ENCODE measurements at places on chromosomes 11 and 22.

GRCh38 chr22:49499433-49500075 is 328.1 kb downstream of the BRD1 start:
- DNase-seq, result no peak

DNA sequence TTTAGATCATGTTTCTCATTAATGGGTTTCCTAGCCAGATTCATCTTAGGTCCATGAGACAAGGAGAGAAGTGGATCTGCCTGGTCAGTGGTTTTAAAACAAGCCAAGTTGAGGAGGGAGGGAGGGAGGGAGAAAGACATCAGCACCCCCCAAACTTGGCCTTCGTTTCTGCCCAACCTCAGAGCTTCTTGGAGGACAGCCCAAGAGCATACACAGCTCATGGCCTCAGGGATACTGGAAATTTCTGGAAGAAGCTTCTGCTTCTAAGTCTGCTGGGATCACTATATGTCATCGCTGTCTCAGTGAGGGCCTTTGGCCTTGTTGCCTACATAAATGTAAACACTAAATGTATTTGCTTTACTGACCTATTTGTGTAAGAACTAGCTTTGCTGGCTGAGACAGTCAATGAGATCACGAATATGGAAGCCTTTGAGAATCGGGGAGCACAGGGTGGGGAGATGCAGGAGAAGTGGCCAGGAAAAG is 375.1 kb downstream of the BUD13 start:
- DNase-seq, result no peak

GRCh38 chr11:33624083-33624482 is 76.5 kb downstream of the C11orf91 start:
- peak; percentile 13 for DNase-seq

GRCh38 chr11:10498022-10498400 is 42.9 kb downstream of the AMPD3 start:
- DNase-seq, result no peak

GRCh38 chr11:47980088-47980906 is at the start of gene PTPRJ:
Gene PTPRJ (plus strand): TSS chr11:47980559. CDS start chr11:47980913, 354 bp downstream.
- DNase-seq, result peak; percentile 45

DNA sequence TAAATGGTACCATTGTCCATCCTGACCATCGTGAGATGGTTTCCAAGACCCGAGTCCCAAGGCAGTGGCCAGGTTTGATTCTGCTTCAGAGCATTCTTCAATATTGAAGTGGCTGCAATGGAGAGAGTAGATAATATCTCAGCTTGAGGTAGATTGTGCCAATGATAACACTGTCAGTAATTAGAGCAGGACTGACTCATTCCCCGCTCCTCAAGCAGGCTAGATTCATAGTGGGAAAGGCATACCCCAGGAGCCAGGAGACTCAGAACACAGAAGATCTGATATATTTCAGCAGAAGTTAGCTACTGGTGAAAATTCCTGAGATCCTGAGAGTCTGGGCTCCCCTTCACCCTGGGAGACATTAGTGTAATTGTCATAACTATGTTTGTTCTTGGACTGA is 55.6 kb upstream of the LARGE1 start:
- DNase-seq, result no peak

Data from NCI-H1105 treated with DMSO at 0.1 percent for 48 hours (cell line).